ENCODE measurements at places on chromosomes 3 and 15.

DNA sequence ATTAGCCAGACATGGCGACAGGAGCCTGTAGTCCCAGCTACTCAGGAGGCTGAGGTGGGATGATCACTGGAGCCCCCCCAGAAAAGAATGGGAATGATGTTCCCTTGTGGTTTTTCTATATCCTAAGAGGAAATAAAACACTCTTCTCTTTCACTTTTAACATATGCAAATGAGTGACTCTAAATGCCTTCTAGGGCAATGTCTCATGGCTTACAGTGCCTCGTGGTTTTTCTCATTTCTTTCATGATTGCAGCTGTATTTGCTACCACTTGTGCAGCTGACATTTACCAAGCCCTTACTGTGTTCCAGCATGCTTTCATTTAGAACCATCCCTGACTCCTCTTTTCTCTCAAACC is 26.4 kb downstream of the STOML1 start:
- DNase-seq = peak; percentile 59

- no peak for DNase-seq
Measured at GRCh38 chr15:58200739-58201138, 62.6 kb downstream of the AQP9 start.

DNA sequence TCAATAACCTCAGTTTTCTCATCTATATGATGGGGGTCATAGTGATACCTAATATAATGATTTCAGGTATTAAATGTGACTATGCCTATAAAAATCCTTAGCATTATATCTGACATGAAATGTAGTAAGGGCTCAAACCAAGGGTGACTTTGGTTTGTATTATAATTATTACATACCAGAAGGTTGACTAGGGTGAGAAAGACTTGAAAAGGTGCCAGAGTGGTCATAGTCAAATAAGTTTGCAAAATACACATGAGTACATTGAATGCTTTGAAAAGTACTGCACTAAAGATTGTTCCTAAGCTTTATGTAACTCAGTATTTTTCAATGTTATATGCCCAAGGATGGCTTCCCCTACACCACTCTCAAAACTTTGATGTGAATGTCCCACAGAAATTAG is 297.2 kb downstream of the ARPP21 start:
- DNase-seq = peak; percentile 66

DNA sequence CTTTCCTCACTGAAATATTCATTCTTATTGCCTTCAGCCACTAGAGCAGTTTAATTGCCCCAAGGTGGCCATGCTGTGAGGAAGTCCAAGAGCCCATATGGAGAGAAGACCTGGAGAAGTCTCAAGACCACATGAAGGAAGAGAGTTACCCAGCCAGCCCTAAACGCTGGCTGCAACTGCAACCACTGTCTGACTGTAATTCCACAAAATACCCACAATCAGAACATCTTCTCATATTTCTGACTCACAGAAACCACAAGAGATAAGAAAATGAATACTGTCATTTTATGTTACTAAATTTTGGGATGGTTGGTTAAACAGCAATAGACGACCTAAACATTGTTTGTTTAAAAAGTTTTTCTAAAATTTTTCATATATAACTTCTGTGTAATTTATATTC is 14.7 kb upstream of the SST start:
- peak; percentile 22 for DNase-seq

- no peak for DNase-seq
Measured at GRCh38 chr3:152203652-152204051, 65.1 kb upstream of the MBNL1 start.

All from fibroblast of mammary gland (primary cell).